Stimulated activated CD8-positive, alpha-beta memory T cell treated with anti-CD3 and anti-CD28 coated beads, Interleukin-15, amount 100 ng/mL, for 24 hours (primary cell): ENCODE measurements at places on chromosomes 4 and X.
A peak's percentile ranks its signal among the peaks of the same experiment; 100 is the strongest.

DNA sequence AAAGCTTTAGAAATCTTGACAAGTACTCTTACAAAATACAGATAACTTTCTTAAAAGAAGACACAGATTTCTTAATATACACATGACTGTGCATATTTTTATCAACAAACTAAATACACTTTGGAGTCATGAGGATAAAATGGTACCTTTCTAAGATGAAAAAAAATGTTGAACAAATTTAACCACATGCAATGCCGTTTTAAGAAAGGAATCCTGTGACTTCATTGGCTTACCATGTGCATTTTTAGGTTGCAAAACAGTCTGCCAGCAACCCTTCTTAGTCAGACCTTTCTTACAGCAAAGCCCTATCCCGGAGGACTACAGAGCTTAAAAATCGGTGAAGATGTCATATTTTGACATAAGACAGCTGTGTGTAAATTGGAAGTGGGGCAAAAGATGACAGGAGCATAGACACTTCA is 51.7 kb downstream of the GASK1B start:
- no peak for DNase-seq

DNA sequence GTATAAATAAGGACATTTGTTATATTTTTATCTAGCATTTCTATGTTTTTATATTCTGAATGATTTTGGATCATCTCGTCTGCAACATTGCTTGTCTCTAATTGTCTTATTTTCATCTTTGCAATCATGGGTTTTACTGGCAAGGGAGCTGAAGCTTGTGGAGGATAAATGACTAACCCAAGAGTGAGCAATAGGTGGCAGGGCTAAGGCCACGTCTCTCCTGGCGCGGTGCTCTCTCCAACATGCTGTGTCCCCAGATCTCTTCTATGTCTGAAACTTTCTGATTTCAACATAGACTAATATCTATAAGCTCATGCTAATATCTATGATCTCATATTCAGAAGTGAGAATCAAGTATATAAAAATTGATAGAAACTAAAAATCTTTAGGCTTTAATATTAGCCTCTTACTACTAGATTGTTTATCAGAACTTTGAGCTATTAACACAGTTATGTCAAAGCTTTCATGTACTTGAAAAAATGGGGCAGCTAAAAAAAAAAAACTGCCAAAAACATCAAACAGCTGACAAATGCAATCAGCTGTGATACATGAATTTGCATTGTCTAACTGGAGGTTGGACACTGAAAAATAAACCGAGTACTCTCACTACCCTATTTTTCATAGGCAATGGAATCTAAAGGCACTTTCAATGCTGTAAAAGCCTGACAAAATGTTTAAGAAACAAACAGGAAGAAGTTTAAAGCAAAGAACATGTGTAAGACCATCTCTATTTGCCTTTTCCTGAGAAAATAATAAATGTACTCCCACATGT is 169.2 kb downstream of the TMA16 start:
- no peak for DNase-seq

GRCh38 chr4:53960843-53961242 is 103.6 kb downstream of the CHIC2 start:
- no peak for DNase-seq

DNA sequence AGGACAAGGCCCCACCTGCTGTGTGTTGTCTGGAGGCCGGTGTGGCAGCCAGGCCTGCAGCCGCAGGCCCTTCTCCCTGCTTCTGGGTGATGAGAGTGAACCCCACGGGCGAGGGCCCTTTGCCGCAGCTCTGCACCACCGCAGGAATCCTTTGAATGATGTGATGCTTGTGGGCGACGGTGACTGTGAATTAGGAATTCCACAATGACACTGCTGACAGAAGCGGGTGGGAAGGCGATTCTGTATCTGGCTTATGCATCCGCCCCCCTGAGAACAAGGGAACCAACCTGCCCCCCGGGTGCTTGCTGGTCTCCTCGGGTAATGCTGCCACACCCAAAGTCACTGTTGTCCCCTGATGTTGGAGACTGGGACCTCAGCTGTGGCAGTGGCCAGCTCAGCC is 19.5 kb upstream of the MAN2B2 start:
- DNase-seq: no peak

DNA sequence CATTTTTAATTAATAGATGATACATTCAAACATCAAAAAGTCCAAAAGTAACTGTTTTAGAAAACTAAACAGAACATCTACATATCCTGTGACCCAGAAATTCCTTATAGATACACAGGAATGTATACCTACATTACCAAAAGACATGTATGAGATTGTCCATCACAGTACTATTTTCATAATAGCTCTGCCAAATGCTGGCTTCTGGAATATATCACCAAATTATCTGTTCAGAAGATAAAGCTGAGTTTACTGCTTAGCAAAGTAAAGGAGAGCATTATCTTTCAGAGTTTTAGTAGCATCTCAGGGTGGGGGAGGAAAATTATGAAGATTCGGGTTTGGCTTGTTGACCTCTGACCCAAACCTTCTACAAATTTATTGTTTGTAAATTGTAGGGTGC is 368.9 kb upstream of the SLC7A11 start:
- DNase-seq: no peak

DNA sequence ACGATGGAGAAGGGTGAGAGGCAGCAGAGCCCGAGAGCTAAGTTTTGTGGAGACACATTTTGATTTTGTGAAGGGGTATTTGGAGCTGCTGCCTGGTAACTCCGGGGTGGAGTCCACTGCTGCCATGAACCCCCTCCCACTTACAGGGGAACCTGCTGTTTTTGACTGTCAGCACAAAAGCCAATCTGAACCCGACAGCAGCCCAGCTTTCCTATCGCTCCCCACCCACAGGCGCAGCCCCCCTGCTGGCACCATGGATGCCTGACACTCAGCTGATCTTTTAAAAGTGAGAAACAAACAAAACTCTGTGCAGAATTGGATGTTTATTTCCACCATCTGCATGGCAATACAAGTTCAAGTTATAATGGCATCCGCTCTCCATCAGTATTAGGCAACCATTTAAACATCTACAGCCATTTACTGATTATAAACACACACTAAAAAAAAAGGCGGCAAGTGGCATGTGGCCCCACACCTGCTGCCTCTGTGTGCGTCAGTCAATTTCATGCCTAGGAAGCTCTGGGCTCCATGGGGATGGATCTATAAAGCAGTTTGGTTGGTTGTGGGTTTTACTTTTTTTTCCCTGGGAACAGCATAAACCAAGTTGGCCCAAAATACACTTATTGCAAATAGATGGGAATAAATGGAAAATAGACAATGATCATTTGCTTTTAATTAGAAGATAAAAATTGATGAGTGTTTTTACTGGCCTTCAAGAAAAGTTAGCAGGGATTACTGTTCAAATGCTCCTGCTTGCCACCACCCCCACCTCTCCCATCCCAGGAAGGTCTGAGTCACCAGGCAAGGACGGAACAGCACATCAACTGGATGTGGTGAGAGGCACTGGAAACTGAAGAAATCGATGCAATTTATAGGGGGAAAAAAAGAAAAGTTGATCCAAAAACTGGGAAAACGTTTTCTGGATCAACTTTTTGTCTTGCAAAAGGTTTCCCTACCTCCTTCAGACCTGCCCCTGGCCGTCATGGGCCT is 46.0 kb downstream of the SEPSECS start:
- DNase-seq: no peak

DNA sequence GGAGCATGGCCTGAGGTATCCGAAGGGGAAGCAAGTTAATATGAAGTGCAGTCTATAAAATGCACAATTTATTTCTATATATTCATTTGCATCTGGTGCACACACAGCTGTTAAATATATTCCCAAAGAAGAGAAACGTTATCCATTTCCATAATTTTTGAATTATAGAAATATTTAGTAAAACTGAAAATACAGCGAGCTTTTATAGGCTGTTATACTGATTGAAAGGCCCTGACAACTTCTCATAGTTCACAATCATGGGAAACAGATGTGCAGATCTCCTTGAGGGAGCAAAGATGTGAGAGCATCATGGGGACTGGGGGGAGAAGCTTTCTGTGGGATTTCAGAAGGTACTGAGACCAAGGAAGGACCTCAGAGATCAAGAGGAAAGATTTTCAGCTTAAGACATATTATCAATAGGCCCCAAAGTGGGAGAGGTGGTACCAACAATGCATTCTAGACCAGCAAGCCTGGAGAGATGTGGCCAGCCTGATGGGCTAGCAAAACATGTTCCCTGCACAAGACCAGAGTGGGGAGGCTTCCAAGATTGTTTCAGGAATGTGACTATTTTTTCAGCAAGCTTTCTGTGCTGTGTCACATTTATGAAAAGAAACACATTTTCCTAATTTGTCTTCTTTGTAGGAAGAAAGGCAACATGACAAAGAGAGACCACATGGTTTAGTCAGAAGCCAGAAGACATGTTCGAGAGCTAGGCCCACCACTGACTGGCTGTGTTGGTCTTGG is 256.0 kb upstream of the SFRP2 start:
- no peak for DNase-seq

DNA sequence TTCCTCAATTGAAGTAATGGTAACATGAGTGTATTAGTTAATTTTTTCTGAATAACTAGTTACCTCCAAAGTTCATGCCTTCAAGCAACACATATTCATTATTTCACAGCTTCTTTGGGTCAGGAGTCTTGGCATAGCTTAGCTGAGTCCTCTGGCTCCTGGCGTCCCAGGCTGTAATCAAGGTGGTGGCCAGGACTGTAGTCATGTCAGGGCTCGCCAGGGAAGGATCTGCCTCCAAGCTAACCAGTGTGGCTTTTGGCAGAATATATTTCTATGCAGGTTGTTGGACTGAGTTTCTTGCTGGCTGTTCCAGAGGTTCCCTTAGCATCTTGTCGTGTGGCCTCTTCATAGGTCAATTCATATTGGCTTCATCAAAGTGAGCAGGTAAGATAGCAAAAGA is 10.0 kb upstream of the HS3ST1 start:
- no peak for DNase-seq

- DNase-seq: no peak
Measured at GRCh38 chr4:77599378-77599777, 6.2 kb upstream of the CXCL13 start.

DNA sequence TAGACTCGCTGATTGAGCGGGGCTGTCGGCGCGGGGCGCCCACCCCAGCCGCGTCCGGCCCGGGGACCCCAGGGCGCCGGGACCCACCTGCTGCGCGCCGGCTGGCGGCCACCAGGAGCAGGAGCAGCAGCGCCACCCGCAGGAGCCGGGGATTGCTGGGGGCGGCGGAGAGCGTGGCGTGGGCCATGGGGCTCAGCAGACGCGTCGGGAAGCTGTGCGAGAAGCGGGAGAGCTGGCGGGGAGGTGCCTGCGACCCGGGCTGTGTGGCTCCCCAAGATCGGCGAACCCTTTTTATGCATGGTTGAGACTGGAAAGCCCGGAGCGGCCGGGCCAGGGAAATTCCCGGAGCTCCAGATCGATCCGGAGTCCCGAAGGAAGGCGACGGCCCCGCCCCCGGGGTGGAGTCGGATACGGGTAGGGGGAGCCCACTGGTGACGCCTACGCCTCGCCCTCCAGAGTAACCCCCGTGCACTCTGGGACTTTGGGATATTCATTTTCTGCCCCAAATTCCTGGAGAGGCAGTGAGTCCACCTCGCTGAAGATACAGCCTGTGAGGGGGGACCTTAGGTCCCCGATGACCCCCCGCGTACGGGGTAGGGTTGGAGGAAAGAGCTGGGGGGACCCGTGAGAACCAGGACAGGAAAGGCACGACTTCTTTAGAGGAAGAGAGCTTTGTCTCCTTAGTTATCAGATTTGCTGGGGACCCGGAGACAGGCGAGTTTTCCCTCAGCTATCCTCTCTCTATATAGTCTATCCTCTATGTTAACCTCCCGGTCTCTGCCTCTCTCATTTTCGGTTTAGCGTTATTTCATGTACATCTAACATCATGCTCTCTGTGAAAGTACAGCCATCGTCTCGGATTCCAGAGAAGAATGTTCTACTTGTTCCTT is at the start of gene CXCL3:
Gene CXCL3 (minus strand): TSS at position 265 of the 890 bp plus-strand sequence. CDS start 78 bp downstream, at position 187.
- DNase-seq: no peak

DNA sequence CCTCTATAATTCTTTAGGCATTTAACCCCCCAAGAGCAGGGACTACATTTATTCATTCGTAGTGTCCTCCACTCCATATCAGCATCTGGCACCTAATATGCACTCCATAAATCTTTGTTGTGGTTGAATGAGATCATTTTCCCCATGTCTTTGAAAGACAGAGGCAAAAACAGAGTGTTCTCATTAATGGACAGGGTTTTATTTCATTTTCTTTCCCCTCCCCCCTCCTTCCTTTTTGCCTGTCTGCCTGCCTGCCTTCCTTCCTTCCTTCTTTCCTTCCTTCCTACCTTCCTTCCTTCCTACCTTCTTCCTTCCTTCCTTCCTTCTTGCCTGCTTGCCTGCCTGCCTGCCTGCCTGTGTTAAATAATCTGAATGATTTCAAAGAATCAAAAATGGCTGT is 83.2 kb downstream of the SHROOM3 start:
- DNase-seq: no peak

GRCh38 chr4:24995346-24995919 is 35.3 kb downstream of the LGI2 start:
- no peak for DNase-seq

- DNase-seq: no peak
Measured at GRCh38 chrX:146448791-146449190, 360.8 kb upstream of the CXorf51B start.

DNA sequence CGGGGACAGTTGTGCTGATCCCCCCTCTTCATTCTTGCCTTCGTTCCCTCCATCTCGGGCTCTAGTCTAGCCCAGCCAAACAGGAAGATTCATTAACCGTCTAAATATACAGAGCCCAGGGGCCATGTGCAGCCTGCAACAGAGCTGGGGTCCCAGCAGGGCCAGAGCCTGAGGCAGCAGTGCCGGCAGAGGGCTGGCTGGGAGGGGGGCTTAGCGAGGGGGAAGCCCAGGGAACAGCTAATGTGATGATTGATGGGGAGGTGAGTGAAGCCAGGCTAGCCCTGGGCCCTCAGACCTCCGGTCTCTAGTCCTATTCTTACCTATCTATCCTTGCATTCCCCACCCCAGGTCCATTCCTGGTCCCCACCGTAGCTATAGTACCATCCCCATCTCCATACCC is 22.3 kb downstream of the EFNB1 start:
- no peak for DNase-seq

DNA sequence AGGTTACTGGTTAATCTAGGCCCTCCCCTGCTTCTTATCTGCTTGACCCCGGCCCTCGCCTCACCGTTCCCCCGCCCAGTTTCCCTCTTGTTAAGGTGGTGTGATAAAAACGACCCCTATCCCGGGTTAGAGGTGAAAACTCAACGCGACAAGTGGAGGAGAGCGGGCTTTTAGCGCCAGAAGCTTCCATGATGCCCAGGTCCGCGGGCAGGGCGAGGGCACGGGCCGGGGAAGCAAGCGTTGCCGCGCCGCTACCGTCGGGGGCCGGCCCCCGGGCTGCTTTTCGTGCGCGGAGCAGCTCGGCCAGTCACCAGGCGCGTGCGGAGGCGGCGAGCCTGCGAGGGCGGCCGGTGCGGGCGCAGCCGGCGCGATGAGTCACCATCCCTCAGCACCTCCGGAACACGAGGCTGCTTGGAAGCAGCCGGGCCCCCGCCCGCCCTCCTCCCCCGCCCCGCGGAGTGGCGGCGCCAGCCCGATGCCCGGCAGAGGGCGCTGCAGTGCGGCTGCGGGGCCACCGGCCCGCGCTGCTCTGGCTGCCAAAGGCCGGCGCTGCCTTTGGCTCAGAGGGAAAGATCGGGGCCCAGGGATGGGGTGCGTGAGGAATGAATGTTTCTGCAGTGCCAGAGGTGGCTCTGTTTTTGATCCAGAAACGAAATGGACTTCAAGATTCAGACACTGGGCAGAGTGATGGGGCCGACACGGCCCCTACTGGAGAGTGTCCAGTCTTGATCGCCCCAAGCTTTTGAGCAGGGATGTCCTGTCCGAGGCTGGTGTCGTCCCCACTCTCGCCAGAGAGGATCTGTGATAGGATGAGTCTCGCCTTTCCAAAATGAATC is 107.8 kb downstream of the NHSL2 start:
- DNase-seq: peak; percentile 62
